ENCODE measurements at places on chromosomes 3 and 15. TPM values are rescaled to one million over a fixed set of nuclear protein-coding genes. Genes with fewer than 3 reads are reported as not detected.

GRCh38 chr3:158801201-158801600 is 653 bp upstream of the MFSD1 start:
- no peak for DNase-seq

- peak; percentile 29 for DNase-seq
Measured at GRCh38 chr3:161371441-161372320, at the start of gene SPTSSB. Gene SPTSSB, minus strand, starts transcription at chr3:161371517. Its CDS starts 25,194 bp downstream, at chr3:161346323.

DNA sequence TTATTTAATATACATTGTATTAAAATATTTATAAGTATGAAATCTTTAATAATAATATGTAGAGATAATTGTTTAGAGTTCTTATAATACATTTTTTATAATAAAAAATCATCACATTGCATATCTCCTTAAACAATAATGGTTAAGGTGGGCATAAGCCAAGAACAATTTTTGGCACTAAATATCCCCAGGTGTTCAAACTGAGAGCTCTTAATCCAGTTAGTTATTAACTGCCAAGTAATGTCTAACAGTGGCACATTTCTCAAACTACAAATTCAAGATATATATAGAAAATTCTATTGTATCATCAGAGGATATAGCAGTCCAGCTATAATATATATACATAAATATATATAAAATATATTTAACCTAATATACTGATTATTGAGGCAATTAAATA is 680.8 kb downstream of the SI start:
- DNase-seq = no peak

Gene PRSS50
- total RNA-seq = not detected
